ENCODE measurements at places on chromosomes 5 and 9. TPM values are rescaled to one million over a fixed set of nuclear protein-coding genes. Genes with fewer than 3 reads are reported as not detected.

GRCh38 chr9:112783551-112783954 lies 33.0 kb downstream of the SNX30 start:
- no peak for DNase-seq

DNA sequence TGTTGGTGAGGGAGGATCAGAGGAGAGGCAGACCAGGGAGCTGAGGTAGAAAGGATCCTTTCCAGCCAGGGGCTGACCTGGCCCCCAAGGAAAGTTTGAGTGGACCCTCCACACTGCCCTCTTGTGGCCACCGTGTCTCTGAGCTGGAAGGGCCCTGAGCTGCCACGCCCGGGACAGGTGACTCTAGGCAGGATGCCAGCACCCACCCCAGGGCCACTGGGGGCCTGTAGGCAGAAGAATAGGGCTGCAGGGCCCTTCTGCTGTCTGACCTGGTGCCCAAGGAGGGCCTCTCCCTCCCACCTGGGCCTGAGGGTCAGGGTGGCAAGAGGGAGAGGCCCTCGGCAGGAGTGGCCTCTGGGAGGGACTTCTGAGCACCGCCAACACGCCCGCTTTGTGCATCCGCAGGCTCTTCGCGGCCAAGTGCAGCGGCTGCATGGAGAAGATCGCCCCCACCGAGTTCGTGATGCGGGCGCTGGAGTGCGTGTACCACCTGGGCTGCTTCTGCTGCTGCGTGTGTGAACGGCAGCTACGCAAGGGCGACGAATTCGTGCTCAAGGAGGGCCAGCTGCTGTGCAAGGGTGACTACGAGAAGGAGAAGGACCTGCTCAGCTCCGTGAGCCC lies 76.8 kb downstream of the LMX1B start:
- DNase-seq = peak; percentile 34

PCDHB9 gene
- total RNA-seq = not detected

GRCh38 chr5:175059687-175060211 lies 335.4 kb downstream of the MSX2 start:
- DNase-seq = no peak

PCDHGA9 gene
- total RNA-seq = not detected
